Fibroblast of upper back skin (primary cell): ENCODE measurements at places on chromosomes 3 and 15.

DNA sequence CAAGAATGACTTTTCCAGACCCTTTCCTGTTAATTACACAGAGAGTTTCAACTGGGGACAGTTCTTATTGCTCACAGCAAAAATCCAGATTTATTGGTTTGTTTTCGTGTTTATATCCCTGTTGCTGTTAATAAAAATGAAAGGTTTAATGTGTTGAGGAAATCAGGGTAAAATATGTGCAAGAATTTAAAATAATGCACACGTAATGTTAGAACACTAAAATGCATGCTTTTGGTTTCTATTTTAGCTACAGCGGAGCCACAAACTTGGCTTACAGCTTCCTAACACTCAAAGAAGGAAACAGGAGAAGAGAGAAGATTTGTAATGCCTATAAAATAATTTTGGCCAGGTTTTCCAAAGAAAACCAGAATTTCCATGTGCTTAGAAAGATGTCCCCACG is 62.7 kb downstream of the CASR start:
- DNase-seq = peak; percentile 6

DNA sequence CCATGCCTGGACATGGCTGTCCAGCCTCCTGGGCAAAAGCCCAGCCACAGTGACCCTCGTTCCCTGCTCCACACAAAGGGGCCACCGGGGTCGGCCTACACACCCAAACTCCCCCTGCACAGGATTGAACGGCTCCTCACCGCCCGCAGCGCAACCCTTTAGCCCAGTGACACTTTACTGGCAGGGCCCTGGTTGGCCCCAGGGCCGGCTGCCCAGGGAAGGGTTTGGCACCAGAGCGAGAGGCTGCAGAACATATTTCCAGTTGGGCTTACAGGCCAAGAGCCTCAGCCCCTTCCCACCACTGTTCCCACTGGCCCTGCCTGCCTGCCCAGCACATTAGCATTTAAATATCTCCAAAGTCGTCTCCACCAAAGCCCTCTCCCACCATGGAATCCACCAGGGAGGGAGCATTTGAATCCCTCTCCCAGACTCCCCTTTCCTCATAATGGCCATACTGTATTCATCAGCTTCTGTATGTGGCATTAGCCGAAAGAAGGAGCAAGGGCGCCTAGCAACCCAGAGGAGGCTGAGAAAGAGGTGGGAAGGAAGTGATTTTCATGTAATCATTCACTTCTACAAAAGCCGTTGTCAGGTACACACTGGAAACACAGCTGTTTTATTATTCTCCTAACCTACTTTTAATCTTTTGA is 85.4 kb downstream of the SLC6A11 start:
- DNase-seq = no peak

DNA sequence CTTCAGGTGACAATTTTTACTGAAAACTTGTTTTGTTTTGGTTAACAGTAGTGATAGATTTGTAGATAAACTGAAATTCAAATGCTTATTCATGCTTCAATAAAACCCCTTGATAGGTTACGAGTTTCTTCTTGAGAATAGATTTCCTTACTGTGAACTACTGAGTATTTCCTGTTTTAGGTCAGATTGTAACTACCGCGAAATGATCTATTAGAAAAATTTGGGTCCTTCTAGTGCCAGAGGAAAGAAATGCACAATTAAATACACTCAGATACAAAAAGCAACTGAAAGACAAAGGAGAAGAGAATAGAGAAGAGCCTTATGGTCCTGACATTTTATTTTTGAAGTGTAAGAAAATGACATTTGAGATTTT is 251.7 kb upstream of the TBL1XR1 start:
- DNase-seq = no peak

DNA sequence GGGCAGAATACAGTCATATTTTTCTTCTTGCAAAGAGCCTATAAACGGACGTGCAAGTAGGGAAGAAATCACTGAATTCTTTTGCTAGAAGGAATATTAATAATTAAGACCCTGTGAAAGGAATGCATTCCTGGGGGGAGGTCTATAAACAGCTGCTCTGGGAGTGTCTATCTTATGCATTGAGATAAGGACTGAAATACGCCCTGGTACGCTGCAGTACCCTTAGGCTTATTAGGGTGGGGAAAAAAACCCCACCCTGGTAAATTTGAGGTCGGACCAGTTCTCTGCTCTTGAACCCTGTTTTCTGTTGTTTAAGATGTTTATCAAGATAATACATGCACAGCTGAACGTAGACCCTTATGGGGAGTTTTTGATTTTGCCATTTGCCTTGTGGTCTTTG is 100.0 kb upstream of the KBTBD8 start:
- DNase-seq = no peak

DNA sequence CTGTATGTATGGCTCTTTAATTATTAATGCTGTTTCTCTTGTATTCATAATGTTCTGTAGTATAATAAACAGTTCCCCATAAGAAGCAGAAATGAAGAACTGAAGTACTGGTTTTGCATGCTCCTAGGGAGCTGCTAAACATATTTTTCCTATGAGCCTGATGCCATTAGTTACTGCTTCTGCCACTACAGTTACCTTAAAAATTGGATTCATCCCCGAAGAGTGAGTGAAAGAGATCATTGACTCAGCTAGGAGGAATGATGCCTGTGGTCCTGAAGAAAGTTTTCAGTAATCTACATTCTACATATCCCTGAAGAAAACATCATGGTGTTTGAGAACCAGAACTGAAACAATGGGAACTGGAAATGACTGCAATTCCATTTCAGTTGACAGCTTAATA is 37.1 kb upstream of the ST3GAL6 start:
- peak; percentile 85 for DNase-seq

- DNase-seq = no peak
Observed at GRCh38 chr15:30905821-30906220, 2.1 kb downstream of the FAN1 start.

- peak; percentile 25 for DNase-seq
Observed at GRCh38 chr3:85605066-85605465, 646.3 kb downstream of the CADM2 start.

- DNase-seq = no peak
Observed at GRCh38 chr15:33369941-33370622, 59.3 kb downstream of the RYR3 start.

DNA sequence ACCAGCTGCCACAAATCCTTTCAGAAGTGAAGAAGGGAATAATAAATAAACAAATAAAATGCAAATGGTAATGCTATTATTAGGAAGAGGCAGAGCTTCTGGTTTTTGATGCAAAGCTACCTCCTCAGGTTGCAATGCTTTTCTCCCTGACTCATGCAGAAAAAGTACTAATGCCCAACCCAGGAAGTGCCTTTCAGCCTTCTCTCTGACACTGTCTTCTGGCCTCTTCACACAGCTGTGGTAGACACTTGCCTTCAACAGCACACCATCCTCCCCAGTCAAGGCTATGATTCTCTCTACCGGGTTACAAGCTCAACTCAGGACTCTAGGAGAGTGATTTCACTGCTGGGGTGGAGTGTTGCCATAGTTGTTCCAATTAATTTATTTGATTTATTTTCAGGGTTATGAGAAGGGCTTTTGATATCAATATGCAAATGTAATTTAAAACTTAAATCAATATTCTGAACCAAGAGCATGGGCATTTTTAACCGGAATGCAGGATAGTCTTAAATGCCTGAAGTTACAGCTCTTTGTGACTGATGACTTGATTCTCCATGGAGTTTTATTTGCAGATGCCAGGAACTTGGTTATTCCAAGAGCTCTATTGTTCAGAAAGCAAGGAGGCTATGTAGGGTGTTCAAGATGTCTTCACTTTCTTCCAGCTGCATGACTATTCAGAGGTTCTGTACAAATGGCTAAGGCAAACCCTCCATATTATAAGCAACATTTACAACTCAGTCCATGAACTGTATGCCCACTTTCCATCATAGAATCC is 27.1 kb upstream of the GALNT15 start:
- DNase-seq = peak; percentile 58
